ENCODE measurements at places on chromosomes 12 and 14.

DNA sequence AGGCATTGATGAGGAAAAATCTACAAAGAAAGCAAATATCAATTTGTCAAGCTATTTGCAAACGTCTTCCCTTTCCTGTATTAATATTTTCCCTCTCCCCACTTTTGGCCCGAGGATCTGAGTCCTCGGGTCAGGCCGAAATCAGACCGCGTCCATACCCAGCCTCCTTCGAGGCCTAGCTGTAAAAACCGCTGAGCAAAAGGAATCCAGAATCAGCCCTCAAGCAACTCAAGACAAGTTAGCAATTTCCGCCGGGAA lies 353 bp upstream of the MAPK1IP1L start:
- no peak for DNase-seq

GRCh38 chr12:115037830-115038229 lies 353.9 kb upstream of the TBX3 start:
- no peak for DNase-seq

- no peak for DNase-seq
These were observed 48.8 kb downstream of the MARK3 start for GRCh38 chr14:103433916-103434563.

DNA sequence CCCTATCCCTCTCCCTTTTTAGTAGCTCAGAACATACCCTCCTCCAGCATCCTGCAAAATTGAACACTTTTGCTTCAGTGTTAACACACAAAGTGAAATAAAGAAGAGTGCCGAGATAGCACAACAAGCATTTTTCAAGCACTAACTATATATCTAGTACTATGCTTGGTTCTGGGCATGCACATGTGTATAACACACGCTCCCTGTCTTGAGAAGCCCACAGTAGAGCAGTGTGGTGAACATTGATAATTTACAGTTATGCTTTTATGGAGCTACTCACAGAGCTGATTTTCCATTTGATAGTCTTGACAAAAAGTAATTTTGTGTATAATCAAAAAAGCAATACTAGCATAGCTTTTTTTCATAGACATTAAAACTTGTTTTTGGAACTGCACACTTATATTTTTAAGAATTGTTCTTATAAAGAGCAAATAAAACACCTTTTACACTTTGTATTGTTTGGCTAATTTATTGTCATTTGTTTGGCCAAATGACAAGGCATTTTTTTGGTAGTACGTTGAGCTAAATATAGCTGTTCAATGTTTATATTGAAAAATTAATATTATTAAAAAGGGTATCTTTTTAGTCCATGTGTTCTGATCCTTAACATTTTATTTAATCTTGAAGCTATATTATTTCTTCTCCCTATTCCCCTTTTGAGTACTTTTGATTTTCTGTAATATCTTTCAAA lies 39.7 kb downstream of the LEMD3 start:
- DNase-seq = no peak

GRCh38 chr14:80213602-80214001 lies 2.3 kb upstream of the DIO2 start:
- DNase-seq = no peak

GRCh38 chr12:39393890-39394289 lies 49.0 kb downstream of the KIF21A start:
- DNase-seq = no peak

DNA sequence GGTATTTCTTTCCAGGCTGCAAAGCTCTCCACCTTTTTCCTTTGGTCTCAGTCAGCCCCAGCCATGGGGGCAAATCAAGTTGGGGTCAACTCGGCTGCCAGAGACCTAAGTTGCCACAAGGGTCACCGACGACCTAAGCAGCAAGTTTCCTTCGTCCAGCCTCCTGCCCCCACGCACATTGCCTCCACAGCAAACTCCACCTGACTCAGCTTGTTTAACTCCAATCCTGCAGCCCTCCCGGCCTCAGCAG lies 767 bp upstream of the KCNMB4 start:
- no peak for DNase-seq

GRCh38 chr14:73325630-73326299 lies 88.5 kb downstream of the PAPLN start:
- DNase-seq = no peak

DNA sequence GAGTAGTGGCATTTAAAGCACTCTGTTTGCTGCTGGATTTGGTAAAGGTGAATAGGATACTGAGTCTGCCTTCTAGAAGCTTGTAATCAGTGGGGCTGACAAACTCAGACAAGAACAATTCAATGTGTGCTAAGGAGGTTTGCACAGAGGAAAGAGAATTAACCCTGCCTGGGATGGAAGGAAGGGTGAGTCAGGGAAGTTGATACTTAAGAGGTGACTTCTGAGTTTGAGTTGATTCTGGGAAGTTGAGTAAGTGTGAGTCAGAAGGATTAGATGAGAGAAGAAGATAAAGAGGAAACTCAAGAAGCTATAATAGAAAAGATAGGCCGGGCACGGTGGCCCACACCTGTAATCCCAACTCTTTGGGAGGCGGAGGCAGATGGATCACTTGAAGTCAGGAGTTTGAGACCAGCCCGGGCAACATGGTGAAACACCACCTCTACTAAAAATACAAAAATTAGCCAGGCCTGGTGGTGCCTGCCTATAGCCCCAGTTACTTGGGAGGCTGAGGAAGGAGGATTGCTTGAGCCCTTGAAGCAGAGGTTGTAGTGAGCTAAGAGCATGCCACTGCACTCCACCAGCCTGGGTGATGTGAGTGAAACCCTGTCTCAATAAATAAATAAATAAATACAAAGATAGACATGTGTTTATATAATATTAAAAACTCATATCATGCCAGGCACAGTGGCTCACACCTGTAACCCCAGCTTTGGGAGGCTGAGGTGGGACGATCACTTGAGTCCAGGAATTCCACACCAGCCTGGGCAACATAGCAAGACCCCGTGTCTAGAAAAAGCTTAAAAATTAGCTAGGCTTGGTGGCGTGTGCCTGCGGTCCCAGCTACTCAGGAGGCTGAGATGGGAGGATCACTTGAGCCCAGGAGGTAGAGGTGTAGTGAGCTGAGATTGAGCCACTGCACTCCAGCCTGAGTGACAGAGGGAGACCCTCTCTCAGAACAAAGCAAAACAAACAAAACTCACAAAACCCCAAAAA lies 126.8 kb upstream of the CPM start:
- DNase-seq = no peak

GRCh38 chr14:103374121-103374520 lies 11.1 kb upstream of the MARK3 start:
- no peak for DNase-seq

DNA sequence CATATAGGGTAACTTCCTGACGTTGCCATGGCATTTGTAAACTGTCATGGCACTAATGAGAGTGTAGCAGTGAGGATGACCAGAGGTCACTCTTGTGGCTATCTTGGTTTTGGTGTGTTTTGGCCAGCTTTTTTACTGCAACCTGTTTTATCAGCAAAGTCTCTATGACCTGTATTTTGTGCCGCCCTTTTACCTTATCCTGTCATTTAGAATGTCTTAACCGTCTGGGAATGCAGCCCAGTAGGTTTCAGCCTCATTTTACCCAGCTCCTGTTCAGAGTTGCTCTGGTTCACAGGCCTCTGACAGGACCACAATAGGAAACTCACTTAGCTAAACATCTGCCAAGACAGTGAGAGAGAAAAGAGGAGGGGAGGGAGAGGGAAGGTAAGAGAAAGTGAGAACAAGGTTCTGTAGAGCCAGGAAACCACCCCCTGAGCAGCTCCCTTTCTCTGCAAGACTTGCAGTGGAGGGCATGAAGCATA lies 64.8 kb upstream of the PLEKHG3 start:
- DNase-seq = no peak

GRCh38 chr12:23657598-23657997 lies 291.9 kb downstream of the SOX5 start:
- DNase-seq = no peak

DNA sequence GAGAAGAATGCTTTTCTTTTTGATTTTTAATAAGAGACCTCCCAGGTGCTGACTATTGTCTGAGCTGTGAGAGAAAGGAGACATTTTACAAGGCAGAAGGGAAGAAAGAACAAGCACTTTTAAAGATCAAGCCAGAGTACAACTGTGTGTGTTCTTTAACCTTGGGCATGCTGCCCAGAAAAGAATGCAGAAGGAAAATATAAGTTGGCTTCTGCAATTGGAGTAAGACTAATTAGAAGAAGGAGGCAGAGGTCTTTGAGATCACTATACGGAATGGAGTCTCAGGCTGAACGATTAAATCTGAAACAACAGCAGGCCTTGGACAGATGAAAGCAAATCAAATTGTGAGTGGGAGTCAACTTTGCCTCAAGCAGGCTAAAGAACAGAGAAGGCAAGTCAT lies 230.5 kb downstream of the ATP23 start:
- no peak for DNase-seq

DNA sequence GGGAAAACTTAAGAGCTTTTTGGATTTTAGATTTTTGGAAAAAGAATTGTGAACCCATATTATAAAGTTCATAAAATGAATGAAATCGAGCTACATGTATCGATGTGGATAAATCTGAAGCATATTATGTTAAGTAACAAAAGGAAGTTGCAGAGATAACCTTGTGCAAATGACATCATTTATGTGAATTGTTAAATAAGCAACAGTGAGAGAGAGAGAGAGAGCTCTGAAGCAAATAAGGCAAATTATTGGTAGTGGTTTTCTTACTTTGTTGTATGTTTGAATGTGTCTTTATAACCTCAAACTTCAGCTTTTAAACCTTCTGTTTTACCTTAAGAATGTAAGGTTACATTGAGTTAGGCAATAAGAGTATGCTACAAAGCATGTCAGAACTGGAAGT lies 78.8 kb downstream of the ERC1 start:
- DNase-seq = no peak
